ENCODE measurements at places on chromosomes 6 and 20.

DNA sequence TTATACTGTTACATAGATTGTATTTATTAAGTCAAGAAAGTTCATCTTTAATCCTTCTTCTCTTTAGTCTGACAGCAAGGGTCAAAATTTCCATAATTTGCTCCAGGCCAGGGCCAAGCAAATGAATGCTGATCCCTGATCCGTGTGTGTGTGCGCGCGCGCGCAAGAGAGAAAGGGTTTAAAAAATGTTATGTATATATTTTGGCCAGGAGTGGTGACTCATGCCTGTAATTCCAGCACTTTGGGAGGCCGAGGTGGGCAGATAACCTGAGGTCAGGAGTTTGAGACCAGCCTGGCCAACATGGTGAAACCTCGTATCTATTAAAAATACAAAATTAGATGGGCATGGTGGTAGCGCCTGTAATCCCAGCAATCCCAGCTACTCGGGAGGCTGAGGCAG, 61.7 kb downstream of the GTF2H5 start:
- DNase-seq, result no peak

GRCh38 chr6:138948004-138948403, 40.0 kb downstream of the REPS1 start:
- DNase-seq, result no peak

DNA sequence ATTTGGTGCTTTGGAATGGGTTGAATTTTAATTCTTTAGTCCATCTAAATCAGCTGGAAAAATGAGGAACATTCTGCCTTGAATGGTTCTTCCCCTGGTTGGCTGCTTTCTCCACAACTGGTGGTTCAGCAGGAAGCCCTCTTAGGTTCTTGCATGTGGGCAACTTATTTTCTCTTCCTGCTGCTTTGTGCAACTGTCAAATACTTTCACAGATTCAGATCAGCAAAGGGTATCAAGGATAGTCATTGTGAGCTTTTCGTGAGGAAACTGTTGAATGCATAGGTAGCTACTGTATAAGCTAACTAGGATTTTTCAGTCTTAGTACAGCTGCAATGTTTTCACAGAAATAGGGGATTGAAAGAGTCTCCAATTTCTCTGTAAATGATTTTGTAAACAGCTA, 72.9 kb upstream of the MRAP2 start:
- no peak for DNase-seq

DNA sequence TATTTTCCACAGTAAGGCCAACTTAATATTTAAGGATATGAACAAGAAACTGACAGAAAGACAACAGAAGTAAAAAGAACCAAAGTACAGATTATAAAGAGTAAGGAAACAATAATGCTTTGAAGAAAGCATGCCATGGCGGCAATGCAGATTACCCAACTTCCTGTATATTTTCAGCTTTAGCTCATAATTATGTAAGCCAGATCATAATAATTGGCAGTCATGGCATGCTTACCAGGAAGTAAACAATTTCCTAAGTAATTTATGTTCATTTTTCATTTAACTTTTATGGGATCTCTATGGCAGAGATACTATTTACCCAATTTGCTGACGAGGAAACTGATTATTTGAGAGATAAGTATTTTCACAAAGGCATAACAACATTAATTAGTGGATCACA, 988.7 kb downstream of the HACE1 start:
- DNase-seq, result no peak

- no peak for DNase-seq
Measured at GRCh38 chr6:126716826-126717509, 377.1 kb downstream of the CENPW start.

DNA sequence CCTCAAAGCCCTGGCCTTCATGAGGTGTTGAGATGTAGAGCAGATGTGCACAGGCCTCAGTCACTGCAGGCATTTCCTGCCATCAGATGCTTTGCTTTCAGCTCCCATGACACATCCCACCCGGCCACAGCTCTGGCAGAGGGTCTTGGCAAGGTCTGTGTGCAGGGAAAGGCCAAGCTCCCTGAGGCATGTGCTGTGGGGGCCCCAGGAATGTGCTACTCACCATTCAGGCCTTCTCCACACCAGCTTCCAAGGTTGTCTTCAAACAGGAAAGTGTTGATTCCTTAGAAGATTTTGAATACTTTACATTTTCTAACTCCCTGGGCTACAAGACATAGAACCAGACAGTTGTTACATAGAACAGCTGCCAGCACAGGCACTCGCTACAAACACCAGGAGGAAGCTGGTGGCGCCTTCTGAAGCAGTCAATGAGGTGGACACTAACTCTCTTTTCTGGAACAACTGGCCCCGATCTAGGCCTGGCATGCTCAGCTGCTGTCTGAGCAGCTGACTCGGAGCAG, 27.8 kb downstream of the CASS4 start:
- DNase-seq, result no peak

- no peak for DNase-seq
Measured at GRCh38 chr6:47788498-47788884, 6.7 kb downstream of the OPN5 start.

- DNase-seq, result no peak
Measured at GRCh38 chr6:145814035-145814500, 527 bp downstream of the FBXO30 start.

GRCh38 chr6:88983532-88983931, 20.1 kb upstream of the RNGTT start:
- DNase-seq, result no peak

- no peak for DNase-seq
Measured at GRCh38 chr6:145749632-145750031, 14.3 kb upstream of the EPM2A start.

GRCh38 chr20:37987602-37988290, 45.5 kb downstream of the TTI1 start:
- no peak for DNase-seq

- DNase-seq, result no peak
Measured at GRCh38 chr6:47076422-47077344, 34.6 kb upstream of the ADGRF1 start.

GRCh38 chr6:170522565-170523183, 30.4 kb downstream of the PSMB1 start:
- no peak for DNase-seq

DNA sequence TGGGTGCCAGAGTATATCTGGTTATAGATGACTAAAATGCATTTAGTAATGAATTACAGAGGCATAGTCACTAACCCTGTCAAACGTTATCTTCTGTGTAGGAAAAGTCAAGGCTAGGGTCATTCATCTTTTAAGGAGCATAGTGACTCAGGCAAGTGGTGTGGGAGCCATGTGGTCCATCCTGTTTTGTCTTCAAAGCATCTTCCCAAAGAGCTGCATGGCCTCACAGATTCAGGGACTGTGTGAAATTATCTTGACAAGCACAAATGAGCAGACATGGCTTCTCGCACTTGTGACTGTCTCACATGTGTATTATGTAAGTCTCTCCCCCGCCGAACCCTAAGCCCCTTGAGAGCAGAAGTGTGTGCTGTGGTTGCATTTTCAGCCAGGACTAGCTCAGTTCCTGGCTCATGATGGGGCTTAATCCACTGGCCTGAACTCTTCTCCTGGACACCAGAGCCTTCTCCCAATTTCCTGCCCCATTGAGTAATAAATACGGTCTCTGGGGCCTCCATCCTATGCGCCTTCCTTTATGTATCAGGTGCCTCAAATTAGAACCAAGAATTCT, 769.1 kb downstream of the QKI start:
- DNase-seq, result no peak

DNA sequence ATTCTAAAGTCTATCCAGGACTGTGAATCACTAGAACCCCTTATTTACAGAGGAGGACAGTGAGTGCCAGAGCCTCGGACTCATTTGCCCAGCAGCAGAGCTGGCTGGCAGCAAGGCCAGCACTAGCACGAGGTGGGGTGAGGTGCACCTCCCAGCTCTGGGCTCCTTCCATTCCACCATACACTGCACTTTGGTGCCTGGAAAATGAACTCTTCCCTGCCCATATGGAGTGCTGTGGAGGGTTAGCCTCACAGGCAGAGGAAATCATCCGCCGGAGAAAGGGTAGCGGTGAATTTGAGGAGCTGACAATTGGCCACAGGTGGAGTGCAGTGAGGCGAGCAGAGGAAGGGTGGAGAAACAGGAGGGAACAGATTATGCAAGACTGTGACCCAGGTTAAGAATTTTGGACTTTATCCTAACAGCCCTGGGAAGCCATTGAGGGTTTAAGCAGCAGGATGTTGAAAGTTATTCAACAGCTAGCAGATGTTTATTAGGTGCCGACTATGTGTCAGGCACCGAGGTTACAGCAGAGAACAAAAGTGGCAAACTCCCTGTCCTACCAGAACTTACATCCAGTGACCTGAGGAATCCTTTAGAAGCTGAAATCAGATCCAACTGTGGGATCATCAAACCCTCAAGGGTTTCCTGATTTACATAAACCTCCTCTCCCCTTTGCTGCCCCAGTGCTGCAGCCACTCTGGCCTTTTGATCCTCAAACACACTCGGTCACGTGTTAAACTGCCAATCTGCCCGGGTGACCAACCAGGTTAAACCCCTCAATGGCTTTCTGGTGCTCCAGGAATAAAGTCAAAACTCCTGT, 6.2 kb downstream of the TRIM26 start:
- no peak for DNase-seq

- no peak for DNase-seq
Measured at GRCh38 chr20:46811224-46812084, 83.2 kb upstream of the EYA2 start.

DNA sequence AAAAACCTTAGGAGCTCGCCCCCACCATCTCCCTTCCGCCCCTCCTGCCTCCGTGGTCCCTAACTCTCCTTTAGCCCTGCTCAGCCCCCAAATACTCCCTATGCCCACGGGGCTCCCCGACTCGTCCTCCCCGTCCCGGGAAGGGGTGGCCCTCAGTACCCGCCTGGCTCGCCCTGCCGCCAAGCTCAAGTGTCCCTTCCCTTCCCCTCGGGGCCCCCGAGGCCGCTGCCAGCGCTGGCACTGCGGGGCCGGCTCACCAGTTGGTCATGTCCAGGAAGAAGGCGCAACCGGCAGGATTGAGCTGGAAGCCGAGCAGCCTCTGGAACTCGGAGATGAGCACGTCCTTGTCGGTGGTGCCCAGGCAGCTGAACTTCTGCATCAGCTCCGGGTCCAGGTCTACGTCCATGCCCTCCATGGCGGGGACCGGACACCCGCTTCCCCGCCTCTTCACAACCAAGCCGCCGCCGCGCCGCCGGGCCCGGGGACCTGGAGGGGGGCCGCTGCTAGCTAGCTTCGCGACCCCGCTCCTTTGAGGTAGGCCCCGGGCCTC, 303 bp downstream of the ILRUN start:
- no peak for DNase-seq

All from spleen (tissue), 13 donors.